ENCODE measurements at places on chromosomes 3 and 15.
A peak's percentile ranks its signal among the peaks of the same experiment; 100 is the strongest.

GRCh38 chr15:57609805-57610529 lies 18.3 kb downstream of the MYZAP start:
- DNase-seq: no peak

GRCh38 chr3:112569265-112569664 lies 7.4 kb downstream of the SLC35A5 start:
- no peak for DNase-seq

DNA sequence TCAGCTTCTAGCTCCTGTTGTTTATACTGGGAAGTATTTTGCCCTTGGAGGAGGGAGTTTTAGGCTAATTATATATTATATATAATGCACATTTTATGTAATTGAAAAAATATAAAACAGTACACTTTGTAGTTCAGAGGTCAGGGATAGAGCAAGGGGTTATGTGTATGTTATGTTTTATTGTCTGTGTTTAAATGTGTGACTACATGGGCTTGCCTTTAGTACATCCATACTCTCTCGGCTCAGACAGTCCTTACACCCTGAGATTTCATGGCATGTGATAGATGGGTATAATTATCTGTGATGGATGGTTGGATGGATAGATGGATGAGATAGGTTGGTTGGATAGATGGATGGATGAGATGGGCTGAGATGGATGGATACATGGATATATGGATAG lies 17.4 kb upstream of the ST3GAL6 start:
- no peak for DNase-seq

- no peak for DNase-seq
Observed at GRCh38 chr3:173096994-173097785, 43.8 kb downstream of the SPATA16 start.

DNA sequence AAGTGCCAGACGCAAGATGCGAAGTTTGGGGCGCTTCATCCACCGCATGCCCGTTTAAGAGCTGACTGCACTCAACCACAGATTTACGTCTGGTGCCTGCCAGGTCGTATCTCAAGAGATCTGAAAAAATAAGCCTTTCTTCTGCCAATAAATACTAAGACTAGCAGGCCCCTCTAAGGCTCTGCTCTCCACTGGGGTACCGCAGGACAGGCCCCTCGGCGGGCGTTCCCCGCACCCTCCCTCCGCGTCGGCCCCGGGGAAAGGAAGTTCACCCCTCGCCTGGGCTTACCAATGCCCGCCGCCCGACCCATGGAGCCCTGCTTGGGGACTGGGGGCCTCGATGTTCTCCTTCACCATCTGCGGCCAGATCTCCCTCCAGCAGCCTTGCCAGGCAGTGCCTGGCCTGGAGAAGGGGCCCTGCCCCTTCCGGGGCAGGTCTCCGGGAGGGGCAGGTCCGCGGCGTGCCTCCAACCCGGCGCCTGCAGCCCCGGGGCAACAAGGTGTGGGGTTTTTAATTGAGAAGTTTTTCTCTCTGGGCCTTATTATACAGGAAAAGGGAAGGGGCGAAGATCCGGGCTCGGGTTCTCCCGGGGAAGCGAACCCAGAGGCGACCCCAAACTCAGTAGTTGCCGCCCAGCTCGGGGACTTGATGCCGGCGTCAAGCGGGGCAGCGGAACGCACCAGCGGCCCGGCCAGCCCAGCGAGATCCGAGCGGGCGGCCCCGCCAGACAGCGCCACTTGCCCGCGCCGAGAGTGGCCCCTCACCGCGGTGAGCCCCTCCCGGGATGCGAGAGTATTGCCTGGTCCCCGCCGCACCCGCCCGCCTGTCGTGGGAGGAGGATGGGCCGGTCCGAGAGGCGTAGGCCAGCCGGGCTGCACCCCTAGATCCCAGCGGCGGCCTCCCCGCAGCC lies 735 bp downstream of the GOLGA8B start:
- DNase-seq: peak; percentile 44

DNA sequence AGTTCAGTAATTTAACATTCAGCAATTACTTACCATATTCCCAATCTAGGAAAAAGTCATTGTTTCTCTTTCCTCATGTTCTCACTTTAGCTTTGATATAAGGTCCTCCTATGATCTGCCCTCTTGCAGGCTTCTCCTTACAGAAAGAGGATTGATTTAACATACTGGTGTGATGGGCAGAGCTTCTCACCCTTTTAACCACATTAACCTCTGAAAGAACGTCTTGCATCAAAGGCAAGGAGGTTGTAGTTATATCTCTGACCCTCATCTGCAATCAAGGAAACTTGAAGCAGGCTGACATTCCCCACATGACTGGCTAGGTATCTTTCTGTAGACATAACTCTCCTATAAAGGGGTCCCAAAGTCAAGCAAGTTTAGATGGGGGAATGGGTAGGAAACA lies 39.5 kb downstream of the BTLA start:
- no peak for DNase-seq

GRCh38 chr15:75348034-75348561 lies 1.3 kb downstream of the NEIL1 start:
- no peak for DNase-seq

DNA sequence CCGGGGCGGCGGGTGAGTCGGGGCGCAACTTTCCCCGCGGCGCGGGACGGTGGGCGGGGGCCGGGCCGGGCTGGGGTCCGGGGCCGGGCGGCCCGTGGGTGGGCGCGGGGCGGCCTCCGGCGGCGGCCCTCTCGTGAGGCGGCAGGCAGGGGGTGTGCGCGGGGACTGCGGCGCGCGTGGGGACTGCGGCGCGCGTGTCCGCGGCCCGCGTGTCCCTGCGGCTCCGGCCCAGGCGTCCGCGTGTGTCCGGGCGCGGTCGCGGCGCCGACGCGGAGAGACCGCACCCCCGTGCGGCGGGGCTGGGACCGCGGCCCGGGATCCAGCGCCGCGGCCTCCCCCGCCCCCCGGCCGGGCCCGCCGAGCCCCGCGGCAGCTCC lies 349 bp downstream of the PLXNA1 start:
- DNase-seq: no peak

DNA sequence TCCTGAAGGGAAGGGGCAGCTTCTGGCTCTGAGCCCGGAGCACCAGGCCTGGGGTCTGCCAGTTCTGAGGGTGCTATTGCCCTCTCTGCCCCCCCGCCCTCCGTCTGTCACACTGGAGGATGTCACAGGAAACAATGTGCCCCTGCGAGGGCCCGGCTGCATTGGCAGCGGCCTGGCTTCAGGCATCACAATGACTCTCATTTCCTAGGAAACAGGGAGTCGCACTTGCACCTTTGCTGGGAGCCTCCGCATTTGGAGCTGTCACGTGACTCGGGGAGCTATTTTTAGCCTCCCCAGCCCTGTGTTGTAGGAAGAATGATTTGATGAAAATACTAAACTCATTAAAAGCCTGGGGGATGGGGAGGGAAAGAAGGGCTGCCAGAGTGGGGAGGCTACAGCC lies 518.9 kb downstream of the SHQ1 start:
- DNase-seq: no peak

DNA sequence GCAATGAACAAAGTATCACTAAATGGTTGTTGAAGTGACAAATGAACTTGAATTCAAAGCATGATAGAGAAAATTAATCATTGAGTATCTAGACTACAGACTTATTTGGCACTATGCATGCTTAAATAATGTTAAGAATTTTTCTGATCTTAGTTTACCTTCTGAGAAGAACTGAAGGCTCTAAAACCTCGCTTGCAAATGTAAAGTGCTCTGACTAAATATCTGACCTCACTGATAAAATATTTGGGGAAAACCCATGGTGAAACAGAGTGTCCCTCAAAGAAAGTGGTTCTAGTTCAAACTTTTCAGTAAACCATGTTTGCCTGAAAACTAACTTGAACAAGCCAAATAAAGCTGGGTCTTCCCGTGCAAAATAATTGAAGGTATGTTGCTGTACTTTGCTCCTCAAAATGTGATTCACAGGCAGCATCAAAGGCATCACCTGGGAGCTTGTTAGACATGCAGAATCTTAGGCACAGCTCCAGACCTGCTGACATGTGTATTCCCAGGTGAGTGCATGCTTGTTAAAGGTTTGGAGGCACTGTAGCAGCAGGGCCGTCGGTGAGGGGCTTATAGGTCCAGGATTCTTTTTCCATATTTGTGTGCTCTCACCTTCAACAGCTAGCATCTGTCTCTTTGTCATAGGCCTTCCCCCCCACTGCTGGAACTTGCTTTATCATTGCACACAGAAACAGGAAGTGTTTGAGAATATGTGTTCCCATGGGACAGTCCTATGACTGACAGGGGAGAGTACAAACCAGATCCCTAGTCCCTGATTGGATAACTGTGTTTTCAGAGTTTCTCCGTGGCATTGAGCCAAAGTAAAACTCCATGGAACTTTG lies 524.2 kb upstream of the LMCD1 start:
- no peak for DNase-seq

DNA sequence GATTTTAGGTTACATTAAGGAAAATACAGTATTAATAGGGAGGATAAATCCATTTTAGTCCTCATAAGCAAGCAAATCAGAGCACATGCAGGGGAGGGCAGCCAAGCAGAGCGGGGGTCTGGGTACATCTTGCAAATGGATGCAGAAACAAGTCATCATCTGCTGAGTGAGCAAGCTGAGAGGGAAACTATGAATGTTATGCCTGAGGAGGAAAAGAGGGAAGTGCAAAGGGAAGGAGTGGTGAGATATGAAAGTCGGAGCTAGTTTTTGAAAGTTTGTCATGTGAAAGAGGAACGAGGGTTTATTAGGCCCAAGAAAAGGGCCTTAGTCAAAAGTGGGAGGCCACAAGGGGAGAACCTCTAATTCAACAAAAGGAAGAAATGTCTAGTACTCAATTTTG lies 15.4 kb downstream of the PTX3 start:
- DNase-seq: no peak

DNA sequence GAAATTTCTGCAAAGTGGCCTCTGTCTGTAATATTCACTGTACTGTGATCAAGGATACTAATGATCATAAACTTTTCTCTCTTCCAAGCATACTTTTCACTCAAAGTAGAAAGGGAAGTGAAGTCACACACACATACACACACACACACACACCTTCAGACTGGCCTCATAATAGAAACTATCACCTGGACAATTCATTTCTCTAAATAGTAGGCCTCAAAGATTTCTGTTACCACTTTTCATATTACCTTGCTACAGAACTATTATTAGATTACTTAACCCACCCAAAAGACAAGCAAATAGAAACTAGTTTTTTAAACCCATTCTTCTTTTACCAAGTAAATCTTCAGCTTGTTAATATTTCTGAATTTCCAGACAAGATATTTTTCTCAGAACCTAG lies 12.2 kb downstream of the CPB1 start:
- DNase-seq: no peak

All from stimulated activated naive CD4-positive, alpha-beta T cell (primary cell).